Calu3 (cell line): ENCODE measurements at places on chromosomes 6 and 20.
A peak's percentile ranks its signal among the peaks of the same experiment; 100 is the strongest.

GRCh38 chr20:64203037-64203777, 39.0 kb downstream of the MYT1 start:
- DNase-seq, result no peak

DNA sequence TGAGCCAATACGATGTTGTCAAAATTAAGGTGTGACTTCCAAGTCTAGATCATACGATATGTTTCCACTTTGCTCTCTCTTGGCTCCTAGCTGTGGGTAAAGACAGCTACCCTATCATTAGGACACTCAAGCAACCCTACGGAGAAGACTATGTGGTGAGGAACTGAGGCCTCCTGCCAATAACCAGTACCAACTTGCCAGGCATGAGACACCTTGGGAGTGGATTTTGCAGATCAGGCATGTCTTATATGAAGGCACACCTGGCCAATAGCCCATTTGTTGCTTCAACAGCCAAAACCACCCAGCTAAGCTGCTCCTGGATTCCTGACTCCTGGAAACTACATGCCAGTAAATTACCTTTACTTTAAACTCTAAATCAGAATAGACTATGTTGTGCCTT, 863.4 kb downstream of the DHX35 start:
- DNase-seq, result no peak

DNA sequence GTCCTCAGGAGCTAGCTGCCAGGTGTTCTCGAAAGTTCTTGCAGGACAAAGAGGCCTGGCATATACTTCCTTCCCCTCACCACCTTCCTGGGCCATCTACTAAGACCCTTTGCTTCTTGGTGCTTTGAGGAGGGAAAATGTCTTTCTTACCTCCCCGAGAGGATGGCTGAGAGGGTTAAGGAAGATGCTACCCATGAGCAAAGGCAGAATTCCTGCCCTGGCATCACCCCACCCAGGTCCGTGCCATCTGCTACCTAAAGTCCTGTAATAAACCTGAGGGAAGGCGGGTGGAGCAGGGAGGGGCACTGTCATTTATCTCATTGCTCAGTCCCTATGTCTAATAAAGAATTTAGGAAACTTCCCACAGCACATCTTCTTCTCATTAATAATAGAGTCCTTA, 16.2 kb downstream of the GFOD1 start:
- no peak for DNase-seq

GRCh38 chr6:45160305-45160704, 167.8 kb upstream of the RUNX2 start:
- DNase-seq, result no peak

- DNase-seq, result no peak
These were observed 20.1 kb downstream of the SMLR1 start for GRCh38 chr6:130847001-130847910.

- peak; percentile 74 for DNase-seq
These were observed at the start of gene MYB for GRCh38 chr6:135180542-135181332. TSS of gene MYB (plus strand) at chr6:135181308. CDS start at chr6:135181514, 206 bp downstream.

- no peak for DNase-seq
These were observed 175.9 kb downstream of the ZDHHC14 start for GRCh38 chr6:157556671-157557430.

DNA sequence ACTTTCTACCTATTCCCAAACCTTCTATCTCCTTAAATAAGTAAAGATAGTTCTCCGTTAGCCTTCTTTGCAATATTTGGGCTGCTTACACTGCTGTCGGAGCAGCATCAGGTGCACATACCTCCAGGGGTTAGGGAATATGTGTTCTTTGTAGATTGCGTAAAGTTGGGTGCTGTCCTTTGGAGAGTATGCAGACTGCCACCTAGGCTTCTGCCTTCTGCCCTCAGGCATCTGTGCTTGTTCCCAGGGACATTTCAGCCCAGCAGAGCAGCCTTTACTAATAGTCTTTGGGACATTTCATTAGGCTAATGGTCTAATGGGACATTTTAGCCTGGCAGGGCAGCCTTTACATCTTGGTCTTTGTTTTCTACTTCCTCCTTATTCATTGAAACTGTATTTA, 260.6 kb downstream of the TPBG start:
- no peak for DNase-seq

DNA sequence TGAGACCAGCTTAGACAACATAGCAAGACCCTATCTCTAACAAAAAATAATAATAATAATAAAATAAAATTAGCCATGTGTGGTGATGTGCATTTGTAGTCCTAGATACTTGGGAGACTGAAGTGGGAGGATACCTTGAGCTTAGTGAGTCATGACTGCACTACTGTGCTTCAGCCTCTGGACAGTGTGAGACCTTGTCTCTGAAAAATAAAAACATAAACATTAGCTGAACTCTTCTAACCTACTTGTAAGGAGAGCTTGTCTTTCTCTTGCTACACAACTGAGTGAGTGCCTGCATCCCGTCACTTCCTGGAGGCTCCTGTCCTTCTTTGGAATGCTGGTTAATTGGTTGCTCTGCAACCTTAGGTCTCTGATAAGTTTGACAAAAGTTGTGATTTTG, 5.1 kb upstream of the DBNDD2 start:
- no peak for DNase-seq
